AG09309 (cell line): ENCODE measurements at places on chromosomes 7 and 10.

DNA sequence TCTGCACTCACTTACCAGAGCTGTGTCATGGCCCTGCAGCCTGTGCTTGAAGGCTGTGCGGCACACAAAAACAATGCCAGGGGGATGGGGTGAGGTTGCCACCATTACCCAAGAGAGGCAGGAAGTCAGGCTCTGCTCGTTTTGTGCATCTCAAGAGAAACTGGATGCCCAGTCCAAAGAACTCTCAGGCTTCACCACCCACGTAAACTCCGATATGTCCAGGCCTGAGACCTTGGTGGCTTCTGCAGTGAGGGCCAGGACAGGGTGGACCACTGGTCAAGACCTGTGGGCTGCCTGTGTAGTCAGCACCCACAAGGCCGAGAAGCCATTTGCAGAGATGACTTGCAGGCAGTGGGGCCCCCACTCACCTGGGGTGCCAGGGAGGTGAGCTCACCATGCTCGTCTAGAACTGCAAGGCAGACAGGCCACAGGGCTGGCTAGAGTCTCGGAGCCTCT lies 54.7 kb upstream of the EBF3 start:
- no peak for DNase-seq

DNA sequence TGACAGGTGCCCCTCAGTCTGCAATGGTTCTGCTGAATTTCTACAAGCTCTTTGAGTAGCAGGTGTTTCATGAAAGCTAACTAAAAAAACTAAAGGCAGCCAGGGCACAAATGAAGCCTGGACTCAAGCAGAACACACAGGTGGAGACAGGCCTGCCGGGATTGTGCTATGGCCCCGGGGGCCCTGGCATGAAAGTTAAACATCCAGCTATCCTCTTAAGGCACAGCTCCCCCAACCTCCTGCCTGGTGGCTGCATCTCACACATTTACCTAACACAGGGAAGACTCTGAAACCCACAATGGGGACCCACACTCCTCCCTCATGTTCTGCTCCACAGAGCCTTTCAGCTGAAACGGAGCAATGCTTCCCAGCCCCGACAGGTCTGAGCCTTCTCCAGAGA lies 76.3 kb upstream of the CAMK2B start:
- DNase-seq: no peak

GRCh38 chr10:93850031-93851015 lies 43.5 kb upstream of the SLC35G1 start:
- no peak for DNase-seq

- DNase-seq: no peak
Observed at GRCh38 chr10:101155896-101156295, 24.8 kb downstream of the TLX1 start.

DNA sequence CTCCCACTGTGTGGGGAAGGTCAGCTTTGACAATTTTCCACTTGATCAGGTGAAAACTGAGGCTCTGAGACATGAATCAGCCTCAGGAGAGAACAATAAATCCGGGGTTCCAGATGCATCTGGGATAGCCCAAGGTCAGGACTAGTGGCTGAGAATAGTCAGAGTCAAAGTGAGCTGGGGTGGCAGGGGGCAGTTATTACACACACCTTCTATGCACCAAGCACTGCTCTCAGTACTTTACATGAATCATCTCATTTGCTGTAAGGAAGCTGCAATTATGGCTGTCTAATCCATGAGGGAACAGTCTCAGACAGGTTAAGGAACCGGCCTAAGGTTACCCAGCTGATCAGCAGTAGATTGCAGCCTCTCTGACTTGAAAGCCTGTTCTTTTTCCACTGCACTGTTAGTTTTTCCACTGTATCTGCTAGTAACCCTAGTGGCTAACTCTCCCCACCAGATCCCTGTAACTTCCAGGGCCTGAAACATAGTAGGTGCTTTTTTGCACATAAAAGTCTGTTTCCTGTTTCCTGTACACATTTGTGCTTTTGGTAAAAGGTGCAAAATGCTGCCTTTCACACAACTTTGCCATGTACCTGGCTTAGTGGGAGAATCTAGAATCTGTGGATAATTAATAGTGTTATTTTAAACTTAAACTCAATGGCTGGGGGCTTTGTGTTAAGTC lies 125.9 kb downstream of the EMX2 start:
- no peak for DNase-seq

DNA sequence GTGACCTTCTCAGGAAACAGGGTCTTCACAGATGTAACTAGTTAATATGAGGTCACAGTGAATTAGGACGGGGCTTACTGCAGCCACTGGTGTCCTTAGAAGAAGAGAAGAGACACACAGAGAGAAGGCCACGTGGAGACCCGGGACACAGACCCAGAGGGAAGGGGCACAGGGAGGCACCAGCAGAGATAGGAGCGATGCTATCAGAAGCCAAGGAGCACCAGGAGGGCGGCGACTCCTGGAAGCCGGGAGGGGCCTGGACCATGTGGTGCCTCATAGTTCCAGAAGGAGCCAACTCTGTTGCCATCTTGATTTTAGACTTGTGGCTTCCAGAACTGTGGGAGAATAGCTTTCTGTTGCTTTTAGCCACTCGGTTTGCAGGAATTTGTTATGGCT lies 505.9 kb downstream of the TCERG1L start:
- no peak for DNase-seq

DNA sequence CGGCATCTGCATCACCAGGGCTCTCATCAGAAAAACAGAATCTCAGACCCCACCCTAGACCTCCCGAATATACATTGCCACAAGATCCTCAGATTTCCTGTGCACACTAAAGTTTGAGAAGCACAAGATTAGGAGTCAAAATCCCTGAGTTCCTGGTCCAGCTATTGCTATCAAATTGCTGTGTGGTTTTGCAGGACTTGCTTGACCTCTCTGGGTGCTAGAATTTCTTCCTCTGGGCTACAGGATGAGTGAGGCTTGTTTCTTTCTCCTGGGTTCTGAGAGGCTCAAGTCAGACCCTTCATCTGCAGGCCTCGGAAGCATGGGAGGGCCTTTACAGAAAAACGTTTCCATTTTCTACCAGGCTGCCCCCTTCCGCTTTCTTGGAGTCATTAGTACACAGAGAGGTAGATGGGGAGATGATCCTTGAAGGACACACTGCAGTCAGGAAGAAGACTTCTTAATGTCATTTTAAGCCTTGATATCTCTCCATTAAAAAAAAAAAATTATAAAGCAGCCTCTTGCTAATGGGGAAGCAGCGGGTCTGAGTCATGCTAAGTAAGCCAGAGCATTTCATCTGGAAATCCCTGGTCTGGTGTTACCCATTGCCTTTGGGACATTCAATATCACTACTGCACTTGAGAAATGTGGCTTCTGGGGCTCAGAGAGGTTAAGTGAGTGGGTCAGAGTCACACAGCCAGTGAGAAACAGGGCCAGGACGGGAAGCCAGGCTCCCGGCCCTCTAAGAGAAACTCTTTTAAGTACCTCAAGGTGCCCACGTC lies 173.5 kb downstream of the KCNMA1 start:
- no peak for DNase-seq

DNA sequence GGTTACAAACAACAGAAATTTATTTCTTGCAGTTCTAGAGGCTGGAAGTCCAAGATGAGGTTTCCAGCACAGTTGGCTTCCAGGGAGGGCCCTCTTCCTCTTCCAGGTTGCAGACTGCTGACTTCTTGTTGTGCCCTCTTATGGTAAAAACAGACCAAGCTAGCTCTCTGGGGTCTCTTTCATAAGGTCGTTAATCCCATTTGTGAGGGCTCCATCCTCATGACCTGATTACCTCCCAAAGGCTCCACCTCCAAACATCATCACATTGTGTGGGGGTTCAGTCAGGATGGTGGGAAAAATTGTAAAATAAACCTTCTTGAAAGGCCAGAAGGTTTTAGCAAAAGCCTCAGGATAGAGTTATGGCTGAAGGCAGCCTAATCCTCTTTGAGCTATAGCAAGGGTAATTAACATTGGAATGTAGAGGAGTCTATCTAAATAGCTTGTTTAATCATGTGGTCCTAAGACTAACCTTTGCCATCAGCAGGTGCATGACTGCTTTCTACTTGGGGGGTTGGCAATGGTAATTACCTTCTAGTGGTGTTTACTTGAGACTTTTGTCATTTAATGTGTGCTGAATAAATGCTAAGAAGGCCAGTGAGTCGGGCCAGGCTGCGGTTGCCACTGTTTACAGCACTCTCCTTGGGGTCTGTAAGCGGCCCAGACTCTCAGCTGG lies 80.8 kb downstream of the PPP1R17 start:
- no peak for DNase-seq
